Effector memory CD8-positive, alpha-beta T cell (primary cell): ENCODE measurements at places on chromosomes 2 and 18.

DNA sequence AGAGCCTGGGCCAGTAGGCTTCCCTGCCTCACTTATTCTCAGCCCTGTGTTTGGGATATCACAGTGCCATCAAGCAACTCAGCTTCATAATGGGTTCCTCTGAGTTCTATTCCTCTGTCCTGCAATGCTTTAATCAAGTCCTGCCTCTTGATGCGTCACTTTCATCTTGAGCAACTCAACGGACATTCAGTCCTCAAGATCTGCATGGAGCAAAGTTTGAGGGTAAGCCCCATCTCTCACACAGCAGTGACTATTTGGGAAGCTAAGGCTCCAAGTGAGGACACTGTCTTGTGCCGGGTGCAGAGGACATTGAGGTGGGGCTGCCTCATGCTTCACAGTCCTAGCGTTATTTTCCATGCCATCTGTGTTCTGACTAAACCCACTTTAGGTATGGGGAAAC, 50.9 kb upstream of the PLB1 start:
- DNase-seq: no peak

DNA sequence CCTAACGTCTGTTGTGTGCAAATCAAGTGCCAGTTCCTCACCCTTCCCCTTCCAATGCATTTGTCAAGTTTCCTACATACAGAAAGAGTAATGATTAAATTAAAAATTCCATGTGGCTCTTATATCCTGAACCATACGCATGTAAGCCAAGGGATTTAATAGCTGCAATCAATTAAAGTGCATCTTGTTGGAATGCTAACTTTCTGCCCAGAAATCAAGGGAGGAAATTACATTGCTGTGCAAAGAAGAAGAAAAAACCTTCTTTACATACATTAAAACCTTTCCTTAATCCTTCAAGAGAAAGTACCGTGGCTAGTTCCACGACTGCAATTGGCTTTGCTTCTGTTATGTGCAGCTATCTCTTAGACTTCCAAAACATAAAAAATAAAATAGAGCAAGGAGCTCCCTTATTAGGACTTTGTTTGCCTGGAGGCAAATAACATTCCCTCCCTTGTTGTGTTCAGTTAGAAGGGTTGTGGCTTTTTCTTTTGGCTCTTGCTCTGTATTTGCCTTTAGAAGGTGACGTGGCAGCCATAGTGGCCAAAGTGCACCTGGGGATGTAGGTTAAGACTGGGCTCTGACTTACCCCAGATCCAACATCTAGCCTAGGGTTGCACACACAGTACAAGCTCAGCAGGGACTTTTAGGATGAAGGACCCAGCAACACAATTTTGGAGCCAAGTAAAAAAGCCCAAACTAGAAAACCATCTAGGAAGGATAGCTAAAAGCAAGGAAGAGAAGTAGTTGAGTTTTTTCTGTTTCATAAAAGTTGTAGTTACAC, 158.3 kb downstream of the ANTXR1 start:
- no peak for DNase-seq

- no peak for DNase-seq
Observed at GRCh38 chr18:52933356-52933755, 593.4 kb downstream of the DCC start.

GRCh38 chr2:9844036-9844483, 786 bp downstream of the TAF1B start:
- DNase-seq: no peak

- DNase-seq: no peak
Observed at GRCh38 chr2:233960203-233960602, 43.0 kb downstream of the TRPM8 start.

DNA sequence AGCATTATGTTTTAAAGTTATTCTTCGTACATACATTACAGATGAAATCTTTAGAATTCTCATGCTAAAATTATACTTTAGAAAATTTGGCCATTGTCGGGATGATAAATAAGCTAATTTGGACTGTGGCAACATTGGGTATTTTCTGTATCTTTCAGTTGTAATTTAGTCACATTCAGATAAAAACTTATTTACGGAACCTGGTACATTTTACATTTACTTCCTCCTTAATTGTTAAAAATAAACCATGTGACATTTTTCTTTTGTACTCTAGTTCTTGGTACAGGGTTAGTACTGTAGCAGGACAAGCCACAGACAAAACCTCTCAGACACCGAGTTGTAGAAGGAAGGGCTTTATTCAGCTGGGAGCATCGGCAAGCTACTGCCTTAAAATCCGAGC, 4.2 kb downstream of the CNDP2 start:
- DNase-seq: no peak

DNA sequence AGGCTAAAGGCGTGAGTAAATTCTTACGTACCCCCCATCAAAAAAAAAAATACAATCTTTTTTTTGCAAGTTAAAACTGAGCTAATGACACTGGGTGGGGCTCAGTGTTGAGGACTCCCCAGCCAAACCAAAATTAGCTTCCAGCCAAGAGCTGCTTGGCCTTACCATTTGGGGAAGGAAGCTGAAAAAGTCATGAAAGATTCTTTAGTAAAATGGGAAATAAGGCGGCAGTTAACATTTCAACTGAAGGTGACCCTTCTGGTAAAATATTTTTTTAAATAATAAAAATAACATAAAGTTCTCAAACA, 16.4 kb downstream of the SMAD7 start:
- DNase-seq: no peak
